Femur (tissue), 1 donor: ENCODE measurements at places on chromosomes 3 and 15.
A peak's percentile ranks its signal among the peaks of the same experiment; 100 is the strongest.

- DNase-seq: no peak
Measured at GRCh38 chr3:76525726-76526125, 514.2 kb upstream of the ROBO2 start.

- no peak for DNase-seq
Measured at GRCh38 chr3:31530960-31531335, 1.8 kb upstream of the STT3B start.

DNA sequence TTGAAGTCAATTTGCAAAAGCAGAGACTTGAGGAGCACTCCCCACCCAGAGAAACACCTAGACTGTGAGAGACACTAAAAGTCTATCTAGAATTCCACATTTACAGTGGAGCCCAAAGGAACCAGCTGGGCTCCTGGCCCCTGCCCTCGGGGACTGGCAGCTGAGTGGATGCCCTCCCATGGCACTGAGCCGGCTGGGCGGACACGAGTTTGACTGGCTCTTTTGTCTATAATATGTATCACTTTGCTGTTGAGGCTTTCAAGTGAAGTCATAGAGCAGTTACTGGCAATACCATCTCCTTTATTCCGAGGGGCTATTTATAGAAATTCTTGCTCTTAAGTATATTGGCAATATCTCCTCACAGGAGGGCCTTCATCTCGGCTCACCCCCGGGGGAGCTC, 65.8 kb upstream of the TNFAIP8L3 start:
- no peak for DNase-seq

DNA sequence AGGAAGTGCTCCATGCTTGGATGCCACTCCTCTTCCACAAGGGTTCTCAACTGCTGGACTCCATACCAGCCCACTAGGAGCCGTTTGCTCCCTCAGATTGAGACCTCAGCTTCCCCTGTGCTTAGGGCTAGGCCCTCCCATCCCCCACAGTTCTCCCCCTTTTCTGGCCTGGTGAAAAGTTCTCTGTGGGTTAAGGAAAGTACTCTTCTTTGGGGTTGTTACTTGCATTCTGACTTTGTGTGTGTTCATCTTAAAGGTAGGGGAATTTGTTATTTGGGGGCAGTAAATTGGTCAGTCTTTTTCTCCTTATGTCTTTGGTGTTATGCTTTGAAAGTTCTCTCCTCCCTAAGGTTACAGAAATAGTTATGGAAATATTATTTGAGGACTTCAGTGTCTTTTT, 24.0 kb upstream of the APEH start:
- no peak for DNase-seq

DNA sequence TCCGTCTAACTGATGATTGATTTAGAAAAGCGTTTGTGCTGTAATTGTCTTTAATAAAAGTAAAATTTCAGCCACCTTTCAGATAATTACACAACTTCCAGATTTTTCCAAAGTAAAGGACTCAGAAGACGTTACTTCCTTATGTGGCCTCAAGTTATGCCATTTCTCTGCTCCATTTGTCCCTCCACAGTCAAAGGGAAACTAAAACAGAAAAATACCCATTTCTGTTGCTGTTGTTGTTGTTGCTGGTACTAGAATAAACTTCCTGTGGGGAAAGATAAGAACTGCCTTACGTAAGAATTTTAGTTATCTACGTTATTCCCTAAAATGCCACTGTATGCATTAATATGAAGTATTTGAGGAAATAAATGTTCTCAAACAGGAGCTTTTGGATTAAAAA, 153.9 kb downstream of the P3H2 start:
- DNase-seq: no peak

- no peak for DNase-seq
Measured at GRCh38 chr3:183220828-183221227, 32.2 kb upstream of the B3GNT5 start.

GRCh38 chr15:66773129-66773873, 71.3 kb downstream of the SMAD6 start:
- peak; percentile 80 for DNase-seq

- no peak for DNase-seq
Measured at GRCh38 chr3:171971919-171972514, 67.4 kb upstream of the FNDC3B start.

DNA sequence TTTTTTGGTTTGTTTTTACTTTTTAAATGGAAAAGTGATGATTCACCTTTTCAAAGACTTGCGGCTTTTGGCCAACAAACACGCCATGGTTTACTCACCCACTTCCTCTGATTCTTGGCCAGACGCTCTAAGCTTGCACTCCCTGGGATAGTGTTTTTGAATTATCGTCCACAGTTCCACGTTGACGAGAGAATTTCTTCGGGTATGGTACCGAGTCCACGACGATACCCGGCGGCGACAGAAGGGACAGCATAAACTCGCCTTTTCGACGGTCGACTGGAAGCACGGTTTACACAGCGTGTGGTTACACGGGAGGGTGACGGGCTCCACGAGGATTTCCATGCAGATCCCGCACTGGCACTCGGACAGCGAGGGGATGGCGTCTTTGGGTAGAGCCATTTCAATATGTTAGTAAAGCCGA, 783 bp downstream of the RNF168 start:
- peak; percentile 64 for DNase-seq

- DNase-seq: no peak
Measured at GRCh38 chr3:98528474-98529346, 3.1 kb upstream of the GPR15 start.

GRCh38 chr3:72118628-72119027, 333.7 kb upstream of the PROK2 start:
- DNase-seq: no peak
